ENCODE measurements at places on chromosomes 3 and 15.

- peak; percentile 64 for DNase-seq
These were observed 408 bp downstream of the WDR82 start for GRCh38 chr3:52277972-52278509.

DNA sequence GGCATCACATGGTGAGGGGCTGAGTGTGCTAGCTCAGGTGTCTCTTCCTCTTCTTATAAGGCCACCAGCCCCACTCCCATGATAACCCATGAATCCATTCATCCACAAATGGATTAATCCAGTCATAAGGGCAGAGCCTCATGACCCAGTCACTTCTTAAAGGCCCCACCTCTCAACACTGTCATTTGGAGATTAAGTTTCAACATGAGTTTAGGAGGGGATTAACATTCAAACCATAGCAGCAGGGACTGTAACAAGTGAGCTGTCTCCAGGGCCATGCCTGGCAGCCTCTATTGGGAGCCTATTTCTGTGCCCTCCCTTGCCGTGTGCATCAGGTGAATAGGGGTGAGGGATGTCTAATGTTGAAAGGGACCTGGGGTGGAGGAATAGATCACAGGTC lies 77.5 kb downstream of the CHRD start:
- no peak for DNase-seq

DNA sequence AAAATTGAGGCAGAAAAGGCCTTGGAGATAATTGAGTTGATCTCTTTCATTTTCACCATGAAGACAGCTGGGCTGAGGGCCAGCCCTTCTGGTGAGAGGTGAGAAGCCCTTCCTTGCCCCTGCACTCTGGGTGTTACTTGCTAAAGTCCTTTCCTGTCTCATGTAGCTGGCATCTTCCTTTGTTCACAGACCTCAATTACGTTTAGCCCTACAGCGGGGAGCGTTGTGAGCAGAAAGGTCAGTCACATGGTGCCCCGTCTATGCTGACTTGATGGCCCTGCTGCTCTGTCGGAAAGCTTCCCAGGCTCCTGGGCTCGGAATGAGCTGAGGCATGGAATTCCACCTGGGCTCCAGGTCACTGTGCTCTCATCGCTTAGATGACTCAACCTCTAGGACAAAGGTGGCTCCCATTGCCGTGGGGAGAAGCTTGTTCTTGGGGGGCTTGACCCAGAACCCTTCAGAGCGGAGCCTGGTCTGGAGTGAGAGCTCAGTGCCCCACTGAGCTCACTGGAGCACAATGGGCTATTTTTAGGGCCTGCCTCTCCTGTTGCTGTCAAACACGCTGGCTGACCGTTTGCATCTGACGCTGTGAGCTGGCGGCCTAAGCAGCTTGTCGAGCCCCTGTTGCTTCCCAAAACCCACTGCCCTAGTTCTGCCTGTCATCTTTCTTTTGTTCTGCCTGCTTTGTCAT lies 47.0 kb downstream of the RPLP1 start:
- no peak for DNase-seq

GRCh38 chr15:60999771-61000170 lies 229.3 kb downstream of the RORA start:
- DNase-seq: no peak

- no peak for DNase-seq
These were observed 9.7 kb upstream of the ARID3B start for GRCh38 chr15:74531144-74531811.

- peak; percentile 54 for DNase-seq
These were observed 7.1 kb downstream of the CELF6 start for GRCh38 chr15:72312605-72313447.

GRCh38 chr3:156160647-156161046 lies 40.3 kb downstream of the KCNAB1 start:
- no peak for DNase-seq

DNA sequence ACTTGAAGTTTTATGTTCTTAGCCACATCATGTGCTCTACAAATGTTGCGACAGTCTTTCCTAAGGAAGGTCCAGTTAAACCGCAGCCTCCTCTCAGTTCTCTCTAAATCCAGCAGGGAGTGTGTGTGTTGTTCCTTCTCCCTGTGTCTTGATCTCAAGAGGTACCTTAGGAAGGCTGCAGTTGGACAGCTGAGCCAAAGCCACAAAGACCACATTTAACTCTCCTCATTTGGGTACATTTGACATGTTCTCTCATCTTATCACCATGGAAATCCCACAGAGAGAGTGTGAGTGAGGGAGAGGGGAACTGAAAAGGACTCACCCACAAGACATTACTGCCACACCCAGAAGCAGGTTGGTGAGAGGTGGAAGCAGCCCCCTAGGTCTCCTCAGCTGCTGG lies 79.5 kb downstream of the CD200R1L start:
- DNase-seq: no peak

DNA sequence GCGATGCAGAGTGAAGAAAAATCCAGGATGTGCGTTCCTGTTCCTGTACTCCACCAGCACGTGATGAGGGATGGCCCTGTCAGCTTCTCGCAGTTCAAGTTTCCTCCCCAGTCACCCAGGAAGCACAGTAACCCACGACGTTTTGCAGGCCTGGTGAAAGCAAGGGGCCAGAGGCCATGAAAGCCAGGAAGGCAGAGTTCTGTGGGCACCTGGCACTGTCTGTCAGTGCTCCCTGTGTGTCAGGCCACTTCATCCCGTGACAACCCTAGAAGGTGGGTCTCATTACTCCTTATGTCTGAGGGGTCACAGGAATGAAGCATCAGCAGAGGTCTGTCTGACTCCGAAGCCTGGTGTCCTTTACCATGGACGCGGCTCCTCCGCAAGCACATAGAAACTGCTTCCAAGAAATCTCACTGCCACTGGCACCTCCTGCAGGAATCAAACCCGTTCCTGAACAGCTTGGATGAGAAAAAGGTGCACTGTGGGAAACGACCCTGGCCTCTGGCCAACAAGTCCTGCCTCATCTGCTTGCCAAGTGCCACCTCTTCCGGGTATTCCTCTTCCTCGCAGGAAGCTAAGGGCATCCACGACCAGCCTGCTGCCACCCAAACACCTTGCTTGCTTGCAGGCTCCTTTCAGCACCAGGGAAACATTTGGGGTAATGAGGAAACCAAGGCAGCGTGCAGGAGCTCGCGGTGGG lies 14.6 kb downstream of the RAB43 start:
- no peak for DNase-seq

DNA sequence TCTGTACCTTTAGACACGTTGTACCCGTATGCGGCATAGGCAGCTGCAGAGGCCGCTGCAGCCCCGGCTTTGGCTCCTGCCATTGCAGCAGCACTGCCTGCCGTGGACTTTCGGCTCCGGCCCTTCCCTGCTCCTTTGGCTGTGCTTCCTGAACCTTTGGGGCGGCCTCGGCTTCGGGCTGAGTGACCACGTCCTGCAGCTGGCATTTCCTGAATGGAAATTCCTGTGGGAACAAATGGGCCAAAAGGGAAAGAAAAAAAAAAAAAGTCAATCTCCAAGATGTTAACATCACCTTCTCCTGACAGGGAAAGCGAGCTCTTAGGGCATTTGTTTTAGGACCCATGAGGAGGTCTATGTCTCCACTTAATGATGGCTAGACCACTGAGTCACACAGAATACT lies 29.6 kb downstream of the CHAC1 start:
- no peak for DNase-seq

Data from globus pallidus (tissue), 1 donor.